Central memory CD4-positive, alpha-beta T cell (primary cell): ENCODE measurements at places on chromosomes 7 and 10.

GRCh38 chr7:2409745-2410414, 6.5 kb downstream of the CHST12 start:
- no peak for DNase-seq

- DNase-seq = no peak
Observed at GRCh38 chr10:88986549-88987242, 3.9 kb upstream of the FAS start.

GRCh38 chr7:5421714-5422395, 1.8 kb downstream of the TNRC18 start:
- DNase-seq = no peak

DNA sequence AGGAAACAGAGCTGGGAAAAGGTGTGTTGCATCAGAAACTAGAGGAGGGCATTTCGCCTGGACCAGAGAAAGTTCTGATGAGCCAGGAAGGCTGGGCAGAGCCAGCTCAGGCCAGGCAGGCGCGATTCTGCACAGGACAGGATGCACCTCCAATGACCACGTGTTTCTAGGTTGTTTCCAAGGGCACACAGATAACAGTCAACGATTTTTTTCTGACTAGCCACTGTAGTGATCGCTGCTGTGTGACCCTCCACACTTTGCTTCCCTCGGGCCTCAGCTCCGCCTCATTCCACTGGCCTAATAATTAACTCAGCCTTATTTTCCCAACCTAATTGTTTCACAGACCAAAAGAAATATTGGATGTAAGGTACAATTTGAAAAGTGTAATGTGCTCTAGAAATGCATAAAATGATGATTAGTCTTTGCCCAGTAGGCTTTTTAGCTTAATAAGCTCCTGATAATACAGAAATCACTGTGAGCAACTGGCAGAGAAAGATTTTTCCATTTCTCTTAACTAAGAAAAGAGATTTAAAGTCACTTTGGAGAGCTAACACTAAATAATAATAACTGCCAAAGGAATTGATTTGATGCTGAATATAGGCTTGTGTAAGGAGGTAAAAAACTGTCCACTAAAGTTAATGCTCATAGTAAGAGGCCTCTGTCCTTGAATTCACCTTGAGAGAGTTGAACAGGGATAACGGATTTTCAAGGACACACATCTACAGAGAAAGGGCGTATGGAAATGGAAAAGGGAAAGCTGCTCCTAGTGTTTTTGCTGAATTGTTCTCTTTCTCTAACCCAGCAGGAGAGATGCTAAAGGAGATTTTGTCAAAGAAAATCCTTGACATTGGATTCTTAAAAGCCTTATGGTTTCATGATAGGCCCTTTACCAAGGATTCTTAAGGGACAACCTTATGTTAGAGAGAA, 291.0 kb upstream of the C7orf33 start:
- no peak for DNase-seq

GRCh38 chr7:95989301-95989700, 216.9 kb downstream of the DYNC1I1 start:
- no peak for DNase-seq

DNA sequence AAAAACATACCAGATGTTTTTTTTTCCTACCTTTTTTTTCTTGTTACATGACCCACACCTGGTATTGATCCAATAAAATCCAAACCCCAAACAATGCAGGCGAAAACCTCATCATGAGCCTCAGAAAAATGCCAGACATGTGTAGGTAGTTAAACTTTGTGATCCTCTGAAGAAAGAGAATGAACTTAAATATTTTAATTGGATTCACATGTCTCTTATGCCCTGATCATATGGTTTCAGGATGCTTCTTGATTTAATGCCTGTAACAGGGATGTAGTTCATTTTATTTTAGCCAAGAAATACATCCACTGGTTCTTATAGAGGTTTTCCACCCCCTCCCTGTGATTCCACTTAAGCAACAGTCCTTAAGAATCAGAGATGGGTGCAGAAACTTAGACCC, 451.6 kb downstream of the TYW1 start:
- DNase-seq = no peak

GRCh38 chr7:93910076-93910994, 4.0 kb downstream of the GNGT1 start:
- no peak for DNase-seq

- no peak for DNase-seq
Observed at GRCh38 chr10:21985541-21985940, 18.0 kb downstream of the DNAJC1 start.

- no peak for DNase-seq
Observed at GRCh38 chr10:129024046-129024445, 443.0 kb upstream of the MGMT start.

GRCh38 chr7:159143780-159144757, 598 bp downstream of the VIPR2 start:
- DNase-seq = no peak

- DNase-seq = no peak
Observed at GRCh38 chr10:117568334-117568733, 25.8 kb downstream of the EMX2 start.

DNA sequence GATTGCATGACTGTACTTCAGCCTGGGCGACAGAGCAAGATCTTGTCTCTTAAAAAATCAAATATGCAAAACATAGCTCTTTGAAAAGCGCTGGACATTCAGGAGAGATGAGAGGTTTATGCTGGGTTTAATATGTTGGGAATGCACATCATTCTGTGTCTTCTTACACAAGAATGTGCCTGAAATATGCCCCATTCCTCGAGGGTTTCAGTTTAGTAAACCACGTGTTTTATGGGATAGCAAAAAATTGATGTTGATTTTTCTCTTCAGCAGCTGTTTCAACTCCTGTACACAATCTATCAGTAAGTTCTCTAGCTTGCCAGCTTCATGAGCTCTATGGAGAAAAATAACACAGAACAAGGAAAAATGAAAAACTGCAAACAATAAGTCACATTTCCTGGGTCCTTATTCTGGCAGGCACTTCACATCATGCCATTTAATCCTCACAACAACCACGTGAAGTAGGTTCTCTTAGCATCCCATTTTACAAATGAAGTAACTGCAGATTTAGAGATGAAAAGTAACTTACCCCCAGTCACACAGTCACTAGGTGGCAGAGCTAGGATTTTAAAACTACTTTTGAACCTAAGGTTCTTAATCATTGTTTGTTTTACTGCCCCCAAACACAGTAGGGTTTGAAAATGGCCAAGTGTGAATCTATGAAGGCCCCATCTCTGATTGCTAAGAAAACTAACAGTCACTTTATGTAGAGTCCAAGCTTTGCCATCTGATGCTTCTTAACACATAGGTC, 423.6 kb downstream of the PHTF2 start:
- no peak for DNase-seq

- no peak for DNase-seq
Observed at GRCh38 chr7:78020874-78021249, 222.3 kb downstream of the PHTF2 start.

DNA sequence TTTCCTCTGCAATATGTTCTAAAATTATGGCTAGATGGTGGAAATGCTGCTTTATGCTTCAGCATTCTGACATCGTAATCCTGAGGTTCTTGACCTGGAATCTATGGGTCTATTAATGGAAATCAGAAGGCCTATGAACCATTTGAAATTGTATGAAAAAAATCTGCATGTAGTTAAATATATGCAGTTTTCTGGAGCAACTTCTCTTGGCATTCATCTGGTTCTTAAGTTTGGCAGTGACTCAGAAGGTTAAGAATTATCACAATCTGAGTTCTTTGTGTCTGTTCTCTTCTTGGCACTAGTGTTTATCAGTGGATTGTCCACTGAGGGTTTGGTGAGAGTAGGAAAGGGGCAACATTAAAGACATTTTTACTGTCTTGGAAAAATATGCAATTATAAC, 71.1 kb upstream of the FZD1 start:
- no peak for DNase-seq

DNA sequence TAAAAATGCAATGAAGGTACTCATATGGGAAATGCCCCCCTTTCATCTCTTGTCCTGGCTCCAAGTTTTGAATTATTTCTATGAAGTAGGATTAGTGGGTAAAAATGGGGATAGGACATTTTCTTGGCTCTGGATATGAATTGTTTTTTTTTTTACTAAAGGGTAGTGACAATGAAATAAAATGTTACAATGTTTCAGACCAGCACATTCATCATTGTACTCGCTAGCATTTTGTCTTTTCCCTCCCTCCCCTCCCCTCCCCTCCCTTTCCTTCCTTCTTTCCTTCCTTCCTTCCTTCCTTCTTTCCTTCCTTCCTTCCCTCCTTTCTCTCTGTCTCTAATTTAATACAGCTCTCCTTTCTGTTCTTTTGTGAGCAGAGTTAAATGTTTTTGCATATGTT, 64.4 kb downstream of the CDK1 start:
- no peak for DNase-seq

DNA sequence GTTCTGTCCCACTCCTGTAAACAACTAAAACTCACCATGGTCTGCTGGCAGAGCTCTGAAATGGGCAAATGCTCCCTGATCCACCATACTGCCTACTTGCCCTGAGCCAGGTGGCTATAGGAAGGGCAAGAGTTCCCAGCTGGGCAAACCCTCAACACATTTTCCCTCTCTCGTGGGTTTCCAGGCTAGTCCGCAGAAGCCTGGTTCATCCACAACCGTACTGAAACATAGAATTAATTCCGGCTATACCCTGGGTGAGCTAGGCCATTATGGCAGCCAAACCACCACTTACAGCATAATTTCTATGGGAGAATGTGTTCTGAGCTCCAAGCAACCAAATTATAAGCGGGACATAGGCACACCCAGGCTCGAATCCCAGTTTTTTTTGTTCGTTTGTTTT, 20.1 kb upstream of the DDIT4 start:
- DNase-seq = no peak

DNA sequence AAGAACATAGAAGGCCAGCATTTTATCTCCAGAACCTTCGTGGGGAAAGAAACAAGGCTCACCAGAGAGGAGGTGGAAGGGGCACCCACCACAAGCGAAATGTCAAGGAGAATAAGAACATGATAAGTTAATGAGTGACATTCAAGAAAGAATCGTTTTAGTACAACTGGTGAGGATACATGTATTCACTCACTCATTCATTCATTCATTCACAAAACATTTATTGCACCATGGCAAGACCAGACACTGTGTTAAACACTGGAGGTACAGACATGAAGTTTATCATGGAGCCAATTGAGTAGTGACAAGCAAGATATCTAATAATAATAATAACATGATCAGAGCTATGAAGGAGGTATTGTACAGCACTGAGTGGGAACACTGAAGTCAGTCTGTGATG, 1.7 kb upstream of the ZNRF2 start:
- DNase-seq = no peak

- no peak for DNase-seq
Observed at GRCh38 chr10:71985542-71986250, 21.5 kb downstream of the CHST3 start.

DNA sequence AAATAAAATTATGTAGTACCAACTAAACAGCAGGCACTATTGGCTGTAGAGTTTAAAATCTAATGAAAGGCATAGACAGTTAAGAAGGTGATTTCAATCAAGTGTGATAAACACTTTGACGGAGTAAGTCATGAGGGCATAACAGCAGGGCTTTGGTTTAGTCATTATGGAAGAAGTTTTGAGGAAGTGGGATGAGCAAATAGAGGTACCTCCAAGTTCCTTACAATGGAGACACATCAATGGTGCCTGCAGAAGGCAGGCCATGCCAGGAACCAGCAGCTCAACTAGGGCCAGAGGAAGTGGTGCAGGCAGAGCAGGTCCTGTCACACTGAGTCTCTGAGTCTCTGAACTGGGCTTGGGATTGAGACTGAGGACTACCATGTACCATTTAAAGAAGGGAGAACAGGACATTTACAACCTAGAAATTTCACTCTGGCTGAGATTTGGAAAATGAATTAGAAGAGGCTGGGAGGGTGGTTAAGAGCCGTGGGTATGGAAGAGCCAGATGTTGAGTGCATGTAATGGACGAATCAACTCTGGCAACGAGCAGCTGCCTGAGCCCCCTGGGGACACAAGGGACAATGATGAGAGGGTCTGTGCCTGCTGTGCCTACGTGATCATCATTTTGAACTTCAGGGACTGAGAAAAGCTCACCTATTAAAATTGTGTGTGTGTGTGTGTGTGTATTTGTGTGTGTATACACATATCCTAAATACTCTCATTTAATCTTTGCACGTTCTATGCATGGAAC, 208.7 kb upstream of the POM121L12 start:
- DNase-seq = no peak

DNA sequence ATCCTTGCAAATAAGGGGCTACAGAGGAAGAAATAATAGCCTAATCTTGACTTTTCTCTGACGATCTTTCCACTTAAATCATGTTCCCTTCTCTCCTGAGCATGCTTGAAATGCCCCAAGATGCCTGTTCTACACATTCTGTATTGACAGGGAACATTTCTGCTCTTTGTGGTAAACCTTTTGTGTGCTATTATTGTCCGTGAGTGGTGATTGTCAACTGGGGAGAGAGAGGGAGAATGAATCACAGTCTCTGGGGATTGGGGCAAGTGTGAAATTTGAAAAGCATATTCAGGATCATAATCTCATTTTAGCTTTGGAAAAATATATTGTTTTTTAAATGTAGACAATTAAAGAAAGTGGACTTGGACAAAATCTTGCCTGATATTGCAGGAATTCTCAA, 20.6 kb downstream of the UBTD1 start:
- DNase-seq = no peak

DNA sequence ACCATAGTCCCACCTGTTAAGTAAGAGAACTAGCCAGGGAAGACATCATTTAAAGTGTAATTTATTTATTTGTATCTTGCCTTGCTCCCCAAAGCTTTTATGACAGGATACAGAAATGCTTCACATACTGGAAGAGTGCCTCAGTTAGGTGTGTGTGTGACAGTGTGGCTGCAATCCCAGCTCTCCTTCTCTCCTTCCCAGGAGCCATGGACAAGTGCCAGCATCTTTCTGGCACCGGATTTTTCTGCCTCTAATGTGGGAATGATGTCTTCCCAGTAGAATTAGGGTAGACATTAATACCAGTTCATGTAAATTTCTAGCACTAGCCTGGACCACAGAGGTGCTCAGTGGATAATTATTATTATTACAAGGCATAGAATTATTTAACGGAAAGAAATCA, 30.3 kb upstream of the ATXN7L1 start:
- DNase-seq = no peak

GRCh38 chr7:77370606-77371005, 45.5 kb downstream of the GSAP start:
- DNase-seq = no peak

DNA sequence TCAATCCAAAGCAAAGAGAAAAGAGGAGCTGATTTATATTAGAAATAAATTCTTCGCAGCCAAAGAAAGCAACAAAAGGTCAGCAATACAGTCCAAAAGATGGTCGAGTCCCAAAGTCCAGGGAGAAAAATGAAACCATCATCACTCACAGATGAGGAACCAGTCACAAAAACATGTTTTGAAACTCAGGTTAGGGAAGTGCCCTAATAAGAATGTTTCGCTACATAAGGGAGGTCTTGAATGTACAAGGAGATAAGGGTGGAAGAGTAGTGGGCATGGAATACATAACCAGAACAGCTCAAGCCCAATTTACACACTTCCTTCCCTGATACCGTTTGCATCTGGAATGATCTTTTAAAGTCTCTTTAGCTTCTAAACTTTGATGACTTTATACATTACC, 53.6 kb downstream of the VPS41 start:
- DNase-seq = no peak
